Stimulated activated CD4-positive, alpha-beta T cell treated with anti-CD3 and anti-CD28 coated beads, TNF-alpha, amount 100 ng/mL, for 48 hours (primary cell): ENCODE measurements at places on chromosomes 1 and 21.

DNA sequence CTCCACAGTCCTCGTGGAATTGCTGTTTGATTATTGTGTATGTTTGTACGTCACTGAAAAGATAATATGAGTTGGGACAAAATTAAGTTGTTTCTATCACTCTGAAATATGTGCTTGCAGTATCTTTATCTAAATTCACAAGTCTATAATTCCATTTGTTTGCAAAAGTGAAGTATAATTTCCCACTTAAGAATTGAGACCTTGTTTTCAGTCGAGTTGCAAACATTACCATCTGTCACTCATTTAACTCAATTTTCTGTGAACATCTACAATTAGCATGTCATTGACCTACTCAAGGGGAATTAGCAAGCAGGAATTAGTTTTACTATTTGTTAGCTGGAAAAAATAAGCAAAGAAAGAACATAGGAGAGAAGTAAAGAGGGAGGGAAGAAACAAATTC, 195.8 kb downstream of the TPR start:
- no peak for DNase-seq

DNA sequence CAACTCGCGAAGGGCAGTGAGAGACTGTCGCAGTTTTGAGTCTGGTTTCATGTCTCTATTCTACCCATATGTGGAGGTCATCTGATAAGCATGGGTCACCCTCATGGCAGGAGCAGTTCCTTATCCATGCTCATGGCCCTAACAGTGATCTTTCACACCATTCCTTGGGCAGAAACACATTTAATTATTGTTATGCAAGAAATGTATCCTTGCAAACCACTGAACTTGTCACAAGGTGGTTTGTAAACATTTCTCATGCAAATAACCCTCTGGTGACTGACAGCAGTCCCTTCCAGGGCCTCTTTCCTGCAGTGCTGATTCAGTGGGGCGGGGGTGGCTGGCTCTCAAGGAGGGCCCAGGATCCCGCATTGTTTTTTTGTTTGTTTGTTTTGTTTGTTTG, 421.4 kb upstream of the RUNX1 start:
- DNase-seq = no peak

- DNase-seq = no peak
These were observed 101.8 kb downstream of the NBPF12 start for GRCh38 chr1:147039916-147040315.

GRCh38 chr1:44609412-44609767, 64.9 kb downstream of the TMEM53 start:
- no peak for DNase-seq

DNA sequence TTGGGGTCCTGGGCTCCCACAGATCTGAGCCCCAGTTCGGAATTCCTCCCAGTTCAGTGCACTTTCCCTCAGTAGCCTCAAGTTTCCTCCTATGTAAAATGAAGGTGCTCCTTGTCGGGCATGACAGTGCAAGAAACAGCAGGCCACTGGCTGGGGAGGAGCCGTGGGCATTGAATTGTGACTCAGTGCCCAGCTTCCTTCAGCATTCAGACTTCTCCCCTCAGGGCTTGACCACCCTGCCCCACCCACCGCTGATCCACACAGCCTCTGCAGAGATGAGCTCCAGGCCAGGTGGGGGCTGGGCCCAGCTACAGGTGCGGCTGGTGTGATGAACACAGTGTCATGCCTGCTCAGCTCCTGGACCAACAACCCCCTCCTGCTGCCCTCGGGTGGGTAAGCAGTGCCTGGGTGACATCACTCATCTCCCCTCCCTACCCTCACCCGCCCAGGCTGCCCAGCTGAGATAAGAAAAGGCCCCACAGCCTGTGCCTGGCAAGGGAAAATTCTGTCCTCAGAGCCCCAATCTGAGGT, 4.9 kb downstream of the MOB3C start:
- no peak for DNase-seq

DNA sequence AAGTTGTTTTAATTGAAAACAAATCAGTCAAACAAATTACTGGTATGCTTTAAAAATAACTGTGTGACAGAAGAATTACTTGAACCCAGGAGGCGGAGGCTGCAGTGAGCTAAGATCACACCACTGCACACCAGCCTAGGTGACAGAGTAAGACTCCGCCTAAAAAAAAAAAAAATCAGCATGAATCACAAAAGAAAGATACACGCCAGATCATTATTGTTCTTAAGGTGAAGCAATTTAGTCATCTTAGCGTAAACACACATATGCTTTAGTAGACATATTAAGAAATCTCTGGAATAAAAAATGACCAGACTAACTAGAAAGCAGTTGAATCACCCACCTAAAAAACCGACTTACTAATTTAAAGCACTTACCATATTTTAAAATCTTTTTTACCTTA, 20.2 kb downstream of the RERE start:
- DNase-seq = no peak

DNA sequence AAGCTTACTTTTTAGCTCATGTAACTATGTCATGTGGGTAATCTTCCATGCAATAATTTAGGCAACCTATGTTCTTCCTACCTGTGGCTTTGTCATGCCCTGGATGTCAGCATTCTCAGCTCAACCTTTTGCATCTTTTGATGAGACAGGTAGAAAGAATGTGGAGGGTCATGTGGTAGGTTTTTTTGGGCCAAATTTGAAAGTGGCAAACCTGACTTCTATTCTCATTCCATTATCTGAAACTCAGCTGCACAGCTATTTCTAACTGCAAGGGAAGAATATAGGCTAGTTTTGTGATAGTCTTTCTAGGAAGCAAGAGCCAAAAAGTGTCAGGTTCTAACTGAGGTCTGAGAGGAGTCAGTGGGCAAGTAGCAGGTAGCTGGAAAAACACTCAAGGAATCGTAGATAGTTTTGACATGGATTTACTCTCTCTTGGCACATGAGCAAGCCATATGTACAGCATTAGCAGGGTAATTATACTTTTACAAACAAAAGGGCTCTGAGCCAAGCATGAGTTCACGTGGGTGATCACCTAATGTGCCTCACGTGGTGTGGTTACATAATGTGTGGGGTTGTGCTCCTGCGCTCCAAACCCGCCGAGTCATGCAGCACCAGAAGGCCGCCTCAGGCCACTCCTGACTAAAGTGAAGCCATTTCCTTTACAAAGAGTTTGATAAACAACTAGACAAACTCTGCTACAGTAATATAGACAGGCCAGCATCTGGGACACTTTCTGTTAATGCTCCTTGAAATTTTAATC, 1013.8 kb downstream of the PLA2G4A start:
- no peak for DNase-seq

- DNase-seq = no peak
These were observed 14.5 kb upstream of the RNF187 start for GRCh38 chr1:228472655-228473054.

DNA sequence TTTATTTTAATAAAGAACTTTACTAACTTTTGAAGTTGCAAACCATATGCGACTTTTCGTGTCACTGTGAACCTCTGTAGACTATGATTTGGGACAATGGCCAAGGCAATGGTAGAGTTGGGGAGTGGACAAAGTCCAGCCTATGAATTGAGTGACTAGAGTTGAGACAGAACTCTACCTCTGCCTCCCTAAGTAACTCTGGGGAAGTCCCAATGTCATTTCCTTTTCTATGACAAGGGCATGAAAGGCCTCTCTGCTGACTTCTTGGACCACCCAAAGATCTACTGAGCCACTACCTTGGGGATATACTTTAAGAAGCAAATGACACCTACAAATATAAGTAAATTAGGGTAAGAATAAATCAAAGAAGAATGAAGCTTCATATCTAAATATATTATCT, 19.3 kb downstream of the BEND5 start:
- no peak for DNase-seq

GRCh38 chr1:186207391-186208085, 167.5 kb downstream of the TPR start:
- no peak for DNase-seq

DNA sequence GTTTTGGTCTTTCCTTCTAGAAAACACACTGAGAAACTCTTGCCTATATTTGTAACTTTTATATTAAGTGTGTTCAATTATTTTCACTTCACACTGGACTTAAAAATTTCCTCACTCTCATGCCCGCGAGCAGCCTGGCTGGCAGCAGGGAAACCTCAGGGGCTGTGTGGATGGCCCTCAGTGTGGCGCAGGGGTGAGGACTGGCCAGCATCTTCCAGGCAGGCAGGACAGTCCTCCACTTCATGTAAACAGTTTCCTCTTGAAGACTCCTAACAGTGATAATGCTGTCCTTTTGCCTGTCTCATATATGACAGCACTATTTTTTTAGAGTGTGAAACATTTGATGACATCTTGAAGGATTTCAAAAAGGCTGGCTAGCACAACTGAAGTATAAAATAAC, 618.6 kb downstream of the KIF26B start:
- DNase-seq = no peak

DNA sequence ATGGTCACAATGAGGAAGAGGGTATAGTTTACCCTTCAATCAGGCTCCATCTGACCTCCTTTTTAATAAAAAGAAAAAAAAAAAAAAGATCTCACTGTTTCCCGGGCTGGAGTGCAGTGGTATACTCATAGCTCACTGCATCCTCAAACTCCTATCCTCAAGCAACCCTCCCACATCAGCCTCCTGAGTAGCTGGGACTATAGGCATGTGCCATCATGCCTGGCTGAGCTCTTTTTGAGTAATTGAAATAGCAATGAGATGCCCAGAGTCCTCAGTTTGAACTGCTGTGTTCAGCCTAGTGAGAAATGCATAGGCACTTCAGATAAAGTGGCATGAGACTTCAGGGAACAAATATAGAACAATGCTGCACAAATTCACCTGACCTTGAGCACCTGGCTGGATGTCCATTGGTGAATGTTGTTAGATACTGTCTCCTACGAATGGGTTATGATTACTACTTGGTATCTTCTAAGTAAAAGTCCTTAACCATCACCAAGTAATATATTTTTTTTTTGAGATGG, 67.6 kb downstream of the NR5A2 start:
- no peak for DNase-seq

GRCh38 chr1:3632298-3632697, 7.5 kb downstream of the TPRG1L start:
- no peak for DNase-seq

DNA sequence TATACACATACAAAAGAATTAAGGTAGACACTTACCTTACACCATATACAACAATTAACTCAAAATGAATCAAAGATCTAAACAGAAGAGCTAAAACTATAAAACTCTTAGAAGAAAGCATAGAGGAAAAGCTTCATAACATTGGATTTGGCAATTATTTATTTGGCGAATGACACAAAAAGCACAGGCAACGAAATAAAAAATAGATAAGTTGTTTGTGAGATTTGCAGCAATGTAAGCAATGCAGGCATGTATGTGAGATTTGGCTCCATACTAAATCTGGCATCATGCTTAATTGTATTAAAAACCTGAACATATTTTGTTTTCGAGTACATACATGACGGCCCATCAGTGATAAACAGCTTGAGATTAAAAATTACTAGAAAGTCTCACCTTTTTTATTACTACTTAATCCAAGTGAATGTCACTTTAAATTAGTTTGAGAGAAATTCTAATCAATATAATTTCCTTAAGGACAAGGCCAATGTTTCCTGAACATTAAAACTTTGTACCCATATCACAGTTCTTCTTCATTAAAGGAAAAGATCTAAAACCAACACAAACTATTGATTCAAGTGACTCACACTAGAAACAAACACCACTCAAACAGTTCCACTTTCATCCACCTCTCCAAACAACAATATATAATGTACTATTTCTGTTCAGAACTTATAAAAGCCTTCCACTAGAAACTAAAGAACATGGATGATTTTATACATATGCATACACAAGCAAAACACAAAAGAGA, 23.1 kb upstream of the TMEM125 start:
- no peak for DNase-seq

DNA sequence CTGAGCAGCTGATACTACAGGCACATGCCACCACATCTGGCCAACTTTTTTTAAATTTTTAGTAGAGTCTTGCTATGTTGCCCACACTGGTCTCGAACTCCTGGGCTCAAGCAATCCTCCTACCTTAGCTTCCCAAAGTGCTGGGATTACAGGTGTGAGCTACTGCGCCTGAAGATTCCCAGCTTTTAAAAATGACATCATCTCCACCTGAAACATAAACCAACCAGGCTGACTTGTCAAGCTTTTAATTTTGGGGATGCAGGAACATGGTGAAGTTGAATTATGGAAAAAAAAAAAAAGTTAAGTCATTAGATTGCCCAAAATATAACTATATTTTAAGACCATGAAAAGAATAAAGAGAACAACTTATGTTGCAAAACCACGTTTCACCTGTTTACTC, 186.3 kb upstream of the DMRTA2 start:
- DNase-seq = no peak

DNA sequence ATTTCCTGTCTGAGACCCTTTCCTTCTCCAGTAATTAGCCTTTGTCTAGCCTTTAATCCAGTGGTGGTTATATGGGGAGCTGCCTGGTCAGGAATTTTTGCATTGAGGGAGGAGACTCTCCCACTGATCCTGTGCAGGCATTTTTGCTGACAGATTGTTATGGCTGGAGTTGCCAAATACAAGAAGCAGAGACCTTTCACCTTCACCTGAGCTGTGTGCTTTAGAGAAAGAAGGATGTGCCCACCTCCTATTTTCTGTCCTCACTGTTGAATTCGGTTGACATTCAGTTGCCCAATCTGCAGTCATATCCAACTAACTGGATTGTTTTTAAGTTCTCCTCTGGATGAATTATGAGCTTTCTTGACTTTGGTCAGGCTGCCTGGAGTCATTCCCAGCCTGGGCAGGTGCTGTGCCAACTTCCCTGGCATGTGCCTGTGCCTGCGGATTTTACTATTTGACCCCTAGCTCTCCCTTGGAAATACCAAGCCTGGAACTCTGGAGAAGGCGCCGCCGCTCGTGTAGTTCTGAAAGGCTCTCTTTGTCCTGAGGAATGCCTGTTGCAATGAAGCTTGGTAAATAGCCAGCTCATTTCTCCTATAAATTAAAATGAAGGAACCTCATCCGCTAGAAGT, 143.9 kb downstream of the NOS1AP start:
- DNase-seq = no peak

- no peak for DNase-seq
These were observed 12.2 kb downstream of the ENO1 start for GRCh38 chr1:8866173-8866791.

DNA sequence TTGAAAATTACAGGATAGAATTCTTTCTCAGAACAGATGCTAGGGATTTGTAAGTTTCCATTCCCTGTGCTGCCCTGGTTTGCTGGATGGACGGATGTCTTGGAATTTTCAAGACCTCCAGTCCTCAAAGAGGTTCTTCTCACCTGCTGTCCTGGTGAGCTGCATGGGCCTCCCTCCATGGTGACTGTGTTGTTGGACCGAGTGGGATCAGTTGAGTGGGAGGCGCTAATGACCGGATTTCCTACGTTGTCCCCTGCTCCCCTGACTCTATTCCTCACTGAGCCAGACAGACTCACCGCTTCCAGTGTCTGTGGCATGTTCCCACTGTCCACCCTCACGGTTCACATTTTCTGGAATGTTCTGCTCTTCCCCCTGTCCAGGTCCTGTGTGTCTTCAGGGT, 229.8 kb downstream of the CAMTA1 start:
- DNase-seq = no peak

DNA sequence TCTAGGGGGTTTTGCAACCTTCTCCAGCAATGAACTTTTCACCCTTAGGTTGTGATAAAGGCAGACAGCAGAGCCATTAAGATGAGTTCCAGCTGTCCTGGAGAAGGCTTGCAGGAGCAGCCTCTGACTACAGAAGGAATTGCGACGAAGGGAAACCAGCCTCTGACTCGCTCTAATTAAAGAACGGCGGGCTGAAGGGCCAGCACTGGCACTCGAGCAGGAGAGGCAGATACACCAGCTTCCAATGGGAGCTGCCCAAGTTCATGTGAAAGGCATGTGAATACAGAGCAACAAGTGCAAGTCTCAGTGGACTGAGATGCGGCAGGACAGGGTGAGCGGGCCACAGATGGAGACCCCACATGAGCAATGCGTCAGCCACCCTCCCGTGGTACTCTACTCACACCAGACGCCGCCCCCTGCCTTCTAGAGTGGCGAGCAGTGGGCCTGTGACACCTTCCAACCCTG, 15.7 kb downstream of the RCC2 start:
- DNase-seq = no peak
